Activated CD4-positive, alpha-beta T cell treated with anti-CD3 and anti-CD28 coated beads for 48 hours (primary cell): ENCODE measurements at places on chromosomes 1 and 21.

DNA sequence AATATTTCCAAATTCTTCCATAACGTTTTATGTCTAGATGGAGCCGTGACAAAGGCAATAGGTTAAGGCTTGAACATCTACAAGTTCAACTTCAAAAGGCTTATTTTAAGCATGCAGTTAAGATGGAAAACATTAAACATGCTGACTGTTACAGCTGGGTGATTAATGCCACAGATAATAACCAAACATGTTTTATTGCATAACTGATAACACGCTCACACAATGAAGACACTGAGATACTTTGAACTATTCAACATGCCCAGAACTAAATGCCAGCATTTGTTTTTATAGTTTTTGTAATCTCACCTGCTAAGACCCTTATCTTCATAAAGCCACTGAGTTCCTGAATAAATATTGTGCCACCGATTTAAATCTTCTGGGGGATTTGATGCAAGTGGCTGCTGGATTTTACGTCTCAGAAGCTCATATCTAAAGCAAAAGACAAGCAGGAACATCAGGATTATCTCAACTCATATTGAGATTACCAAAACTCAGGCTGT lies 310.4 kb downstream of the KCTD3 start:
- no peak for DNase-seq

- no peak for DNase-seq
These were observed 104.1 kb downstream of the CSMD2 start for GRCh38 chr1:34060901-34061415.

DNA sequence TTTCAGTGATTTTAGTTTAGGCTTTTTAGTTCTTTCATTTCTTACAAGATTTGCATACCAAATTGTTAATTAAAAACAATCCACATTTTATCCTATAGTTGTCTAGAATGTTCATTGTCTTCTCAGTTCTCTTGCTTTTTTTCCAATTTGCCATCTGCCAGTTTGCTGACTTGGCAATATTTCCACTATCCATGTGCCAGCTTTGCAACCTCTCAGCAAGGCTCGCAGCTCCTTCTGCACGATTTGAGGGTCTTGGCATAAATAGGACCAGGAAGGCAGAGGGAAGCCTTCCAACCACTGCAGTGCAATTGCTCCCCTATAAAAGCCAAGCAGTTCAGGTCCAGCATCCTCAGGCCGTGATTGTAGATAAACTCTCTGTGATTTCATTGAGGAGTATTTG lies 306.8 kb upstream of the FMN2 start:
- no peak for DNase-seq

DNA sequence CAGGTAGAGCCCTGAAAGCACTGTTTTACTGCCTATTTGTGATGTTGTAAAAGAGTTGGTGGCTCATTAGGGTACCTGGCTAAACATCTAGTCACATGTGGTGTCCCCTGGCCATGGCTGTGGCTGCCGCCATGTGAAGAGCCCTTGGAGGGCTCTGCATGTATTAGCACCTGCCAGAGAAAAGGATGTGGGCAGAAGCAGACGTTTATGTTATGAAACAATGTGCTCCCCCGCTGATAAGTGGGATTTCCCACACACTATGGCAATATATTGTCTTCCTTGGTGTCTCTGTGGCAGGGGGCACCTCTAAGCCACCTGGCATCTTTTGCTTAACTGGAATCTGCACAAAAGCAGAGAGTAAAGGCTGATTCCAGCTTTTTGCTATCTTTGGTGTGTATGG lies 9.6 kb downstream of the TENT5C start:
- DNase-seq = peak; percentile 11

DNA sequence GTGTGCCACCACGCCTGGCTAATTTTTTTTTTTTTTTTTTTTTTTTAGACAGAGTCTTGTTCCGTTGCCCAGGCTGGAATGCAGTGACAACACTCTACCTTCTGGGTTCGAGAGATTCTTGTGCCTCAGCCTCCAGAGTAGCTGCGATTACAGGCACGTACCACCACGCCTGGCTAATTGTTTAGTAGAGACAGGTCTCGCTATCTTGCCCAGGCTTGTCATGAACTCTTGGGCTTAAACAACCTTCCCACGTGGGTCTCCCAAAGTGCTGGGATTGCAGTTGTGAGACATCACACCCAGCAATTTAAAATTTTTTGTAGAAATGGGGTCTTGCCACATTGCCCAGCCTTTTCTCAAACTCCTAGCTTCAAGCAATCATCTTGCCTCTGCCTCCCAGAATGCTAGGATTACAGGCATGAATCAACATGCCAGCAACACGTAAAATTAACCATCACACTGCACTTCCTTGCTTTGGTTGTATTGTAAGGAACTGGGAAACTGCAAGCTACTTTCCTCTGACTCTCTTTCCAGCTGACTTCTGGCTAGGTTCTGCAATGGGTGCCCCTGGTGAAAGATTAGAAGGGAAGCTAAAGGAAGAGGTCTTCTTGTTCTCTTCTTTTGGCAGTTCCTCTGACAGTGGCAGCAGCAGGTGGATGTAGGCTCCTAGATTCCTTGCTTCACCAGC lies 13.9 kb upstream of the IL6R start:
- no peak for DNase-seq

- no peak for DNase-seq
These were observed 170.6 kb downstream of the LTN1 start for GRCh38 chr21:28822123-28822399.

GRCh38 chr1:204746838-204747442 lies 61.4 kb upstream of the LRRN2 start:
- DNase-seq = peak; percentile 60
